ENCODE measurements at places on chromosomes 16 and 17.

DNA sequence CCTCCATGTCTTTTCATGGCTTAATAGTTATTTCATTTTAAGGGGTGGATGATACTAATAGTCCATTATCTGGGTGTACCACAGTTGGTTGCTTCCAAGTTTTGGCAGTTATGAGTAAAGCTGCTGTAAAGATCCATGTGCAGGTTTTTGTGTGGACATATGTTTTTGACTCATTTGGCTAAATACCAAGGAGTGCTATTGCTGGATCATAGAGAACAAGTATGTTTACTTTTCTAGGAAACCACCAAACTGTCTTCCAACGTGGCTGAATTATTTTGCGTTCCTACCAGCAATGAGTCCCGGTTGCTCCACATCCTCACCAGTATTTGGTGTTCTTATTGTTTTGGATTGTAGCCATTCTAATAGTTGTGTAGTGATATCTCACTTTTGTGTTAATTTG, 181.9 kb downstream of the SPECC1 start:
- DNase-seq: no peak

GRCh38 chr17:42212382-42212781, 18.1 kb upstream of the GHDC start:
- no peak for DNase-seq

DNA sequence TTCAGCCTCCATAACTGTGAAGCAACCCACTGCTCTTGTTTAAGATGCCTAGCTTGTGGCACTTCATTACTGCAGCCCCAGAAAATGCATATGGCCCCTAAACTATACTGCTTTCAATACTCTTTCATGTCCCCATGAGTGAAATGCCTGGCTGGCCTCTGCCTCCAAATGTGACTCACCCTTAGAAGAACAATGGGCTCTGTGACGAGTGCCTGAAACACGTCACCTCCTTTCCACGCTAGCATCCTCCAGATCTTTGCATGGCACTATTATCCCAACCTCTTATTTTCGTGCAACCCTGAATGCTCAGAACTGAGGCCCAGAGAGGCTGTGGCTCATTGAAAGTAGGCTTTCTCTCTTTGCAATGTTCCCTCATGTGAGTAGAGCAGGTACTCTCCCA, 233.1 kb downstream of the CBLN1 start:
- no peak for DNase-seq

GRCh38 chr16:12337871-12338655, 361.5 kb downstream of the SNX29 start:
- no peak for DNase-seq

GRCh38 chr17:72407336-72407909, 286.6 kb downstream of the SOX9 start:
- DNase-seq: no peak

GRCh38 chr17:73814075-73814474, 169.8 kb upstream of the SDK2 start:
- no peak for DNase-seq

GRCh38 chr16:26214581-26215174, 522.9 kb downstream of the HS3ST4 start:
- no peak for DNase-seq

- DNase-seq: no peak
Measured at GRCh38 chr16:17454162-17454730, 16.5 kb downstream of the XYLT1 start.

All from CD4-positive, alpha-beta memory T cell (primary cell).